Naive thymus-derived CD8-positive, alpha-beta T cell (primary cell): ENCODE measurements at places on chromosomes 1 and 21.

GRCh38 chr21:45393833-45394638, 10.9 kb upstream of the COL18A1 start:
- DNase-seq, result no peak

- DNase-seq, result peak; percentile 44
Measured at GRCh38 chr1:180954005-180954800, 41.5 kb downstream of the KIAA1614 start.

- DNase-seq, result no peak
Measured at GRCh38 chr1:204619721-204620120, 65.8 kb downstream of the LRRN2 start.

- no peak for DNase-seq
Measured at GRCh38 chr1:202286622-202287097, 55.1 kb downstream of the UBE2T start.

- no peak for DNase-seq
Measured at GRCh38 chr1:201637282-201638079, 98.6 kb downstream of the NAV1 start.

DNA sequence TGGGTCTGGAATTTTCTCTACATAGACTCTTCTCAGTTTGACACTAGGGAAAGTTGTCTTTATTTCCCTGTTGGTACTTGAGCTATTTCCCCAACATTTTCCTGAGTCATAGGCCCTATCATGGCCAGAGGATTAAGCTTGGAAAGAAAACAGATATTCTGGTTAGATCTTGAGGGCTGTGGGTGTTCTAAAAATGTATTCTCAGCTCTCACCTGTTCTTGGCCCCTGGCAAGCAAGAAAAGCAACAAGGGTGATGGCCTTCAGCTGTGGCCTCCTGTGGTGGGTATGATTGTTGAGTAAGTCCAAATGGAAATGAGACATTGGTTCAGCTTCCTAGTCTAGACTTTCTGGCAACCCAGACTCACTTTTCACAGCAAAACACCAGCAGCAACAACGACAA, 17.4 kb upstream of the LCE3A start:
- no peak for DNase-seq

GRCh38 chr1:34400675-34401074, 224.0 kb downstream of the C1orf94 start:
- no peak for DNase-seq

- no peak for DNase-seq
Measured at GRCh38 chr1:155962599-155963211, 15.6 kb downstream of the ARHGEF2 start.

DNA sequence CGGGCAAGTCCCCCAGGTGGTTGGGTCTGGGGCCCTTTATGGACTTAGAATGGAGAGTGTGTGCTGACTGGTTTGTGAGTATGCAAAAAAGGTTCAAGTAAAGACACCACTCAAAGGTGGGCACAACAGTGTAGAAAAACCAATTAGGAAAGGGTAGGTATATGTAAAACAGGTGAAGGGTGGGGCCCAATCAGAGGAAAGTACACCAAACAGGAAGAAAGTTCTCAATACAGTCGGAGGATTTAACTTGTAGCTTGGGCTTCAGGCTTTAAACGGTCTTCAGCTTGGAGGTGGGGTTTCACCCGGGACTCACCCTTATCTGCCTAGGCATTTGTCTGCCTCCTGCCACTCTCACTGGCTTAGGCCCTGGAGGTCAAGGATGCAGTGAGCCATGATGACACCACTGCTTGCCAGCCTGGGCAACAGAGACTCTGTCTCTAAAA, 6.8 kb upstream of the PUM1 start:
- no peak for DNase-seq

- no peak for DNase-seq
Measured at GRCh38 chr1:234253732-234254131, 119.5 kb upstream of the COA6 start.

DNA sequence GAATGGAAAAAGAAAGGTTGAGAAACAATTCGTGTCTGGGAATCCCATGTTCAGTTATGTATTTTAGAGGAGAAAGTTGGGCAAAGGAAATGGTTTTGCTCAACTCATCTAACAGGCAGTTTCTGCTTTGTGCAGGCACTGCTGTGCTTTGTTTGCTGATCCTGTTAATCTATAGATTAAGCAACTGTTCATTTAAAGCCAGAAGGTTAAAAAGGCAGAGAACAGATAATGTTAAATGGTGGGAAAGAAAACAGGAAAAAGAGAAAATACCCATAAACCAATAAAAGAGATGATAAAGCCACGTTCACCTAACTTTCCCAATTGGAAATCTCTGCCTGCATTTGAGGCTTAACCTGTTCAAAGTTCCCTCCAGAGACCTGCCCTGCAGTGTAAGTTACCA, 70.0 kb downstream of the APP start:
- DNase-seq, result no peak

DNA sequence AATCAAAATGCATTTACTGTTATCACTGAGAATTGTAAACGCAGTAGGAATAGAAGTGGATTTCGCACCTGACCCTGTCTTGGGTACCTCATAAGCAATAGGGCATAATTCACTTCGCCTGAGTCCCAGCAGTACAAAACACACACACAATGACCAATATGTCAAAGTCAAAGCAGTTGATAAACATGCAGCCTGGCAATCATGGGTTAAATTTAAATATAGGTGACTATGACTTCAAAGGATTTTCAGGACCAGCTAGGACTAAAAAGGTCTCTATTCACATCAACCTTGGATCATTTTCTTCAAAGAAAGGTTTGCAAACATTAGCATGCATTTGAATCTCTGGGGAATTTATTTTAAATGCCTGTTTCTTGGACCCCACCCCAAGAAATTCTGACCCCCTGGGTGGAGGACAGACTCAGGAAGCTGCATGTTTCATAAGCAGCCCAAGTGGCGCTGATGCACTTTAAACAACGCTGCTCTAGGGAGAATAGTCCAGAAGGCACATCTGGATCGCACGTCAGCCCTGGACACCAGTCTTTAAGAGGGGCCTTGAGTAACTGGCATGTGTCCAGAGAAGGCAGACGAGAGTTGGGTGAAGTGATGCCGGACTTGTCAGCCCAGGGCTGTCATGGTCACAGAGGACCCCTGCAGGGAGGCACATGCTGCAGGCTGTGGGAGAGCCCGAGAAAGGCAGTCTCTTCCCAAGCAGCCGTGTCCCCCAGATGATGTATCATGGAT, 55.7 kb upstream of the EFHD2 start:
- DNase-seq, result no peak

GRCh38 chr1:204623365-204623893, 62.1 kb downstream of the LRRN2 start:
- no peak for DNase-seq

DNA sequence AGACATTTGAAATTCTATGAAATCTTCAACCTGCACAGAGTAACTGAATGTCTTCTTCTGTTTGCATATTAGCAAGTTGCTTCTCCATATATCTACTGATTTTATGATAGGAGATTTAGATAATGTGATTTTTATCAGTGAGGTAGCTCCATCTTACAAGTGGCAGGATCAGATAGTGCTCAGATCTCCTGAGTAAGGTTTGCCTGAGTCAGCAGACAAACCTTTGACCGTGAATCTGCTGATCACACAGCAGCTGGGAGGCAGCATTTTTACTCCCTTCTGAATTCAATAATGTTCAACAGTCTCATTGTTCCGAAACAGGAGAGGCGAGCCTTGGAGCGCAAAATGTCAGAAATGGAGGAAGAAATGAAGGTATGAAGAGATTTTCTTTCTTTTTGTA, 141.4 kb downstream of the SYT2 start:
- DNase-seq, result no peak

- DNase-seq, result no peak
Measured at GRCh38 chr1:4089421-4090175, 189.5 kb upstream of the C1orf174 start.

- no peak for DNase-seq
Measured at GRCh38 chr1:94922761-94923331, 4.1 kb downstream of the CNN3 start.

DNA sequence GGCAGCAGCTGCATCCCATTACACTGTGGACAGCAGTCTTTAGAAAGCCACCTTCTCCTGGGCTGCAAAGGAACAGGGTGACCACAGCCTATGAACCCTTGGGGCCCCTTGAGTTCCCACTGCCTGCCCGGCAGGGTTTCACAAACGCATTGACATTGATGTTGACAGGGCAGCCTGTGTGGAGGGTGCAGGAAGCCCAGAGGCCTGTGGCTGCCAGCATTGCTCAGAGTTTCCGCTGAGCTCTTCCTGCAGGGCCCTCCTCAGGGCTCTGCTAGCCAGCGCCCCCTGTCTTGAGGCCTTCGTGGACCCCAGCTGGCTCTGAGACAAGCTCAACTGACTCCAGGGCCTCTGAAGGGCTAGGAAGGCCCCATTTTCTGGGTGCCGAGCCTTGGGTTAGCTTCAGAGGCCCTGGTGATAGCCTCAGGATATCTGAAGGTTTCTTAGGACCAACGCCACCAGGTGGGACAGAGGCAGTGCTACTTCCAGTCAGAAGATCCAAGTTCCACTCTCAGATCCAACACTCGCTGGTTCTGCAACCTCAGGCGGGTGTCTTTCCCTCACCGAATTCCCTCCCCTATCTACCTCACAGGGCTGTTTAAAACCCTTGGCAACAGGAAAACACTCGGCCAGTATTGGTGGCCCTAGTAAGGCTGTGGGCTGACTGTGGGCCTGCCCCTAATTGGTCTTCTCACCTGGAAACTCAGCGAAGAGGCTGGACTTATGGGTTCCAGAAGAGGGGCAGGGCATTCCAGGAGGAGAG, 27.2 kb upstream of the EPS8L3 start:
- peak; percentile 74 for DNase-seq

- no peak for DNase-seq
Measured at GRCh38 chr1:228021355-228022030, 14.7 kb downstream of the WNT3A start.

DNA sequence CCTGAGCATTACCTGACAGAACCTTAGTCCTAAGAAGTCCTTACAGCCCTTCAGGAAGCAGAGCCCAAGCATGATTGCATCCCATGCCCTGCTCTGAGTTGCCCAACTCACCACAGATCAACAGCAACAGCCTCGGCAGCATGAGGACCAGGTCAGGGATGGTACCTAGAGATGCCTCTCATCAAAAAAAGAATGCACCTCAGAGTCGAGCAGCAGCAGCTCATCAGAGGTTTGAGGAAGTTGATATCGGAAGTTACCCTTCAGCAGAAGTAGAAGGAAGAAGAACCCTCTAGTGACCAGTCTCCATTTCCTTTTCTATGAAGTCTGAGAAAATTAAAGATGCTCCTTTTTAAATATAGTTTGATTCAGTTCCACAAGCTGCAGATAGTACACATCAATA, at the start of gene FCRL1:
FCRL1 (minus strand) TSS at position 225 of the 400 bp plus-strand sequence; CDS start at position 142, 83 bp downstream.
- DNase-seq, result no peak

DNA sequence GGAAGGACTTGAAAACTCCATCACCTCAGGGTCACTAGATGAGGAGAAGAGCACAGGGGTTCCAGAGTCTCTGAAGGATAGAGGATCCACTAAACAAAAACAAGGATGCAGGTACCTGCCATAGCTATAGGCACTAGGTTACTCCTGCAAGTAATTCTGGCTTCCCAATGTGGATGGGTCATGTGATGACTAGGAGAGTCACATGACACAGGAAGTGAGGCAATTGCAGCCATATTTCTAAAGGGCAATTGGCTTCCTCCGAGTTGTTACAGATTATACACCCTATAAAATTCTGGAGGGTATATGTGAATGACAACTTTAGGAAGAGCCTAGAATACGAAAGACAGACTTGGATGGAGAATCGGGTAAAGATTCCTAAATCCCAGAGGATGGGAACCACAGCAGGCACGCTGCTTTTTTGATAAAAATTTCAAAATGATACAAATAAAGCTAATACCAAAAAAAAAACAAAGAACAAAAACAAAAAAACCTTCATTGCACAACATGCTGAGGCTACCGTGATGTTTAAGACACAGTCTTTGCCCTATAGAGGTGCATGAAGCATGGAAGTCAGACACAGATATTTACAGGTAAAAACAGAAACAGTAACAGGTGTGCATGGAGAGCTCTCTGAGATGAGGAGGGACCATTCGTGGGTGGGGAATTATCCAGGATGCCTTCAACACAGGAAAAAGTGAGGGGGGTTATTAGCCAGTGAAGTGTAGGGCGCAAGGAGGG, 10.5 kb downstream of the MTX1 start:
- no peak for DNase-seq

- no peak for DNase-seq
Measured at GRCh38 chr1:226577401-226578180, 29.0 kb downstream of the STUM start.

DNA sequence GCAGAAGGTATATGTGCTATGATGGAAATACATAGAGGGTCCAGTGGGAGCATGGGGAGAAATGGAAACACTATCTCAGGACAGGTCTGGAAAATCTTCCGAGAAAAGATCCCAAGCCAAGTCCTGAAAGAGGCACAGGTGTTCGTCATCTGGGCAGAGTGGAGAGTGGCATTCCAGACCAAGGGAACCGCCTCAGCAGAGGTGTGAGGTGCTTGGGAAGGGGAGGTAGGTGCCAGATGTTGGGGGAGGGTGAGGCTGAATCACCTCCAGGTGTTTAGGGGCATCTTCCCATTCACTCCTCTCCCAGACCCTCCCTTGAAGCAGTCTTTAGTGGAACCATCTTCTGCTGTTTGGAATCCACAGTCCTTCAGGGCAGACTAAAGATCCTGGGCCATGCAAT, 23.5 kb upstream of the LRRN2 start:
- DNase-seq, result no peak

GRCh38 chr1:226748306-226748705, 9.2 kb upstream of the ITPKB start:
- DNase-seq, result no peak

DNA sequence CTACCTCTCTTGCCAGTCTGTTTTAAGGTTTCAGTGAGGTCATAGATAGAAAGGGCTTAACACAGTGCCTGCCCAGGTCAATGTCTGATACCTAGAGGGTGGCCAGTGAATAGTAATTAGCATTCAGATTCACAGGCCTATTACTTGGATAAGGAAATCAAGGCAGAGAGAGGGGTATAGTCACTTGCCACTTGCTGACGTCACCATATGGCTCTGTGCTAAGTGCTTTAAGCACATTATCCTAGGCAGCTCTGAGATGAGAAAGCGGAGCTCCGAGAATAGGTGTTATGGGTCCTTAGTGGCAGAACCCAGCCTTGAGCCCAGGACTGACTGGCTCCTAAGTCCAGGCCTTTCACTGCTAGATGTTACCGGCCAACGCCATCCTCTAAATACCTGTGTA, 51.5 kb upstream of the DAB1 start:
- DNase-seq, result no peak

- no peak for DNase-seq
Measured at GRCh38 chr21:37555672-37556261, 189.2 kb downstream of the DYRK1A start.

- DNase-seq, result no peak
Measured at GRCh38 chr1:14946684-14947238, 206.8 kb upstream of the TMEM51 start.
